ENCODE measurements at places on chromosomes 5 and 9.

DNA sequence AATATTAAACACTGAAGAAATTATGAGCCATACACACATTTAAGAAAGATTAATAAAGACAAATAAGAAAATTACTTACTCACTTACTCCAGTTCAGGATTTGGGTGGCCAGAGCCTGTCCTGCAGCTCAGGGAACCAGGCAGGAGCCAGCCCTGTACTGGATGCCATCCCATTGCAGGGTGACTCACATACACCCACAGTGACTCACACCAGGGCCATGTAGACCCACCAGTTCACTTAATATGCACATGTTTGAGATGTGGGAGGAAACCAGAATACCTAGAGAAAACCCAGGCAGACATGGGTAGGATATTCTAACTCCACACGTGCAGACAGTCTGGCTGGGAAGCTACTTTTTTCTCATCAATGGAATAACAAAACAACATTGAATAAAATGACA, 49.6 kb upstream of the ADRB2 start:
- DNase-seq = no peak

DNA sequence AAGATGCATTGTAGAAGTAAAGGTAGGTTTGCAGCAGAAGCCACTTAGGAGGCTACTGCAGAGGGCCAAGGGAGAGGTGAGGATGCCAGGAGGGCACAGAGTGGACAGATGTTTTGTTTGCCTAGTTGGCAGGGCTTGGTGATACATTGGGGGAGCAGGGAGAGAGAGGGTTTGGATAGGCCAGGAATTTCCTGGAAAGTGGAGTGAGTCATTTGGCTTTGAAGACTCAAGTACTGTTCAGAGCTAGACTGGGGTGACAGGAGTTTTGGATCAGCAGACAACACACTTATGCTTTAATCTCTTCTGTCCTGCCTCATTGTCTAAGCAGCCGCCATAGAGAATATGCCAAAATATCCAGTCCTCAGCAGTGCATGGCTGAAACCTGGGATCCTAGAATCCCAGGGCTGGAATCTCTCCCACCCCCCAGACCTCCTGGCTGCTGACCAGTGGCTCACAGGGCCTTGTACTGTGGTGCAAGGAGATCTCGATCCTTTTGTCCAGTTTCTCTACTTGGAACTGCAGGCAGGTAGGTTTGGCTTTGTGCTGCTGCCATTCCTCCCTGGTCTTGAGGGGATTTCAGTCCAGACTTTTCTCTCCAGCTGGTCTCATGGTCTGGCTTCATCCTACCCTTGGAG, 11.0 kb downstream of the TMEM268 start:
- no peak for DNase-seq

GRCh38 chr9:127523312-127523851, 72.1 kb downstream of the LRSAM1 start:
- DNase-seq = no peak

DNA sequence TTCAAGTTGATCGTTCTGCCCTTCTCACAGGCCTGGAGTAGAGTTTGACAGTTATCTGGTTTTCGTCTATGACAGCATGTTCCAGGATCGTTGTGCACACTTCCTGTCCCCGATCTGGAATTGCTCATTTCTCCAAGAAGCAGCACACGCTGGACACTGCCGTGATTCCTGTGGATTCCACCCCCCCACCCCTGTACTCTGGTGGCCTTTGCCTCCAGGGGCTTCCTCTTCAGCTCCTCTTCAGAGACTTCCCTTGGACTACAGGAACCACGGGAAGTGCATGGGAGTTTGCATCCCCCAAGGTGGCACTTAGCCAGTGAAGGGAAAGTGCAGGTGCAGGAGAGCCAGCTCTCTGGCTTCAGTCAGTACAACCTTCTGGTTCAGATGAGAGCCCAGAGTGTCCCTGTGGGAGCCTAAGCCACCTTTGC, 160.7 kb downstream of the CACNA1B start:
- no peak for DNase-seq

DNA sequence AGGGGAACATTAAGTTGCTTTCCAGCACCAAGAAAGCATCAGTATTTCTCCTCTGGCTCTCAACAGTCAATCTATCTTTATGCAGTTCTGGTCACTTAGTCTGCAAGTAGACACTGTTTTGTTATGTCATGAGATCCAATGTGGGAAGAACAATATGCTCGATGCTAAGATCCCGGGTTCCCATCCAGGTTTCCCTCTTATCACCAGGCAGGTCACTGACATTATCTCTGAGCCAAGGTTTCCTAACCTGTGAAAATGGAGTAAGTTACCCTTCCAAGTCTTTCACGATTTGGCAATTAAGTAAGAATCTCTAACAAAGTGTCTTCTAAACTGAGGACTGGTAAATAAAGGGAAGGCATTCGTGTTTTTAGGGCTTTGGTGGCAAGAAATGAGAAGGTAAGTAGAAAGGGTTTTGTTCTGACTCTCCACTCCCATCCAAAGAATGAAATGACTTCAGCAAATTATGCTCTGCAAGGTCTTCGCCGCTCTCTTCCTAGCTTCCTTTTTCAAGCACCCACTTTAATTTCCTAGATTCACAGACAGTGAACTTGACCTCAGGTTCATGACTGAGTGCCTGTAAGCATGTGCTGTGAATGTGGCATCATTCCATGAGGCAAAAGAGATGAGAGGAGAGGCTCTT, 86.4 kb downstream of the DCP2 start:
- DNase-seq = no peak

GRCh38 chr9:89382026-89382986, 64.0 kb downstream of the SECISBP2 start:
- DNase-seq = no peak

DNA sequence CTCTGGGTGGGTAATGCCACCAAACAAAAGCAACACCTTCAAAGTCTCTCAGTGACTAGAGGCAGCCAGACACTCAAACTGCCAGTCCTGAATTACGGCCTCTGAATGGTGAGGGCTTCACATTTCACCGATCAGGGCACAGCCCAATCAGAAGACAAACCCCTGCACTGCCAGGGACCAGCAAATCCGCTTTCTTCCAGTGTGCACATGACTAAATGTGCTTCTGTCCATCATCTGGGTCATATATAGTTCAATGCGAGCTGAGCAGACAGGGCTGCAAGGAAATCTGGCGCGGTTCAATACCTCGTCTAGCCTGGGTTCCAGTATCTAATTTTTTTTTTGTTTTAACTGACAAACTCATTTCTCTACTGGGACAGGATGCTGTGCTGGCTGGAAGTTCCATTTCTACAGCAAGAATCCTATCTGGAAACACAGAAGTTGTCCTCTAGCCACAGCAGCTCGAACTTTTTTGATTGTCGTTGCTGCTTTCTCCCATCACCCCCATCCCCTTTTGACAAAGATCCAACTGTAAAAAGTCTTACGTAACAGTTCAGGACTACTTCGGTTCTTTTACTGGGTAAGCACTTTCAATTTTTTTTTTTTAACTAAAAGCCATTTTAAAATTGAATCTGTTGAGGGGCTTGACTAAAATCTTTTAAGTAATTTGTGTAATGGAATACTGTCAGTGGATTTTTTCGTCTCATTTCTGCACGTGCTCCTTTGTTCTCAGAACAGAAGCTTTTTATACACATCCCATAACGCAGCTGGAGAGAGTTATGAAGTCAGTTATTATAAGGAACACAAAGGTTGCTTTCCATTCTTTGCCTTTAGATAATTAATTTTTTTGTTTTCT, 112.7 kb downstream of the NR6A1 start:
- peak; percentile 5 for DNase-seq

GRCh38 chr5:148951612-148952011, 111.2 kb downstream of the SH3TC2 start:
- DNase-seq = no peak

DNA sequence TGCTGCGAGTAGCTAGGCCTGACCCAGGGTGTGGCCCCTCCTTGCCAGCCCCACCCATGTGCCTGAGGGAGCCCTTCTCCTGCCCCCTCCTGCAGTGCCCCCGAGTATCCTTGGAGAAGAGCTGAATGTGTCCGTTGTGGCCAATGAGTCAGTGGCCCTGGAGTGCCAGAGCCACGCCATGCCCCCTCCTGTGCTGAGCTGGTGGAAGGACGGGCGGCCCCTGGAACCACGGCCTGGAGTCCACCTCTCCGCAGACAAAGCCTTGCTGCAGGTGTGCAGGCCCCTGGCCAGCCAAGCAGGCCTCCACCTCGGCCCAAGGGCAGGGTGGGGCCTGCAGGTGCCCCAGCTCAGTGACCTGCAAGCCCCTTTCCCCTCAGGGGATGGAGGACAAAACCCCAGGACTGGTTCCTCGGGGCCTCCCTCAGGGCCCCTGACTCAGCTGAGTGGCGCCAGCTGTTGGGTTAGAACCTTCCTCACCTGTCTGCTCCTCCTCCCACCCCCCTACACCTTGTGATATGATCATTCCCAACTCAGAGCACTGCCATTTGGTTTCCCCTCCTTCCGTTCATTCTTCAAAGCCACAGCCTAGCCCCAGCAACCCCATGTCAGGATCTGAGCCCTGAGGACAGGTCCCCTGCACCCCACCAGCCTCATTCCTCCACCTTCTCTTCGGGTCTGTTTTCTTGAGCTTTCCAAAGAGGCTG, 80.0 kb upstream of the ASS1 start:
- DNase-seq = no peak

DNA sequence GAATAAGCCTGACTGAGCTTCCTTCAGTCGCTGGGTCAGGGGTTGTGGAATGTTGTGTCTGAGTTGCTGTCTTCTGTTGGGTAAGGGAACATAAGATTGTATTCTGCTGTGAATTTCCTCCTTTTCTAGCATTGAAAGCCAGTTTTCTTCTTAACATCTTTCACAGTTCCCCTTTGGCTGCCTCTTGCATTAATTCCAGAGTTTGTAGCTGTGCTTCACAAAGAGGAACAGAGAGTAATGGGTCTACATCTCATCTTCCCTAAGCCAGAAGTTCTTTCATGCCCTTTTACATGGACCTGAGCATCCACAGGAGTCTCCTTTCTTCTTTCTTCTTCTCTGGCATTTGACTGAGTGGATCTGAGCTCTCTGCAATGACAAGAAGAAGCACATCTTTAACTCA, 686.8 kb downstream of the KCTD16 start:
- no peak for DNase-seq

GRCh38 chr9:456365-456764, 241.7 kb downstream of the DOCK8 start:
- DNase-seq = no peak

DNA sequence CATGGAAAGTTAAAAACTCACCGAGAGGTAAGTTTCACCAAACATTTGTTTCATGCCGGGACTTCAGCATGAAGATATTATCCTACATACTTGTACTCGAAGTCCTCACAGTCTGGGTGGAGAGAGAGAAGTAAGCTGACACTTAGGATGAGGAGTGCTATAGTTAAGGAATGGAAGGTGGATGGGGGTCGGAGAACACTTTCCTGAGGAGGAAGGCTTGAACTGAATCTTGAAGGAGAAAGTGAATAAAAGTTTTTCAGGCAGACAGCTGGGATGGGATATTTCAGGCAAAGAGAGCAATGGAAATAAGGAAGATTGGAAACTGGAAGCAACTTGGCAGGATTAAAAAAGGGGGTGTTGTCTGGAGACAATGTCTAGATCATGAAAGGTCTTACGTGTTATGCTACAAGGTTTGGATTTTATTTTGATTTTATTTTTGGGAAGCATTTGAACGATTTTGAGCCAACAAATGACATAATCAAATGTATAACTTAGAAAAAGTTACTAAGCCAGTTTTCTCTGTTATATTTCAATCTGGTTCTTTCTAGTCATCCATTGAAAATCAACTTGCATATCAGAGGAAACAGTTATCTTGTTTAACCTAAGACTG, 167.1 kb downstream of the PAM start:
- no peak for DNase-seq

DNA sequence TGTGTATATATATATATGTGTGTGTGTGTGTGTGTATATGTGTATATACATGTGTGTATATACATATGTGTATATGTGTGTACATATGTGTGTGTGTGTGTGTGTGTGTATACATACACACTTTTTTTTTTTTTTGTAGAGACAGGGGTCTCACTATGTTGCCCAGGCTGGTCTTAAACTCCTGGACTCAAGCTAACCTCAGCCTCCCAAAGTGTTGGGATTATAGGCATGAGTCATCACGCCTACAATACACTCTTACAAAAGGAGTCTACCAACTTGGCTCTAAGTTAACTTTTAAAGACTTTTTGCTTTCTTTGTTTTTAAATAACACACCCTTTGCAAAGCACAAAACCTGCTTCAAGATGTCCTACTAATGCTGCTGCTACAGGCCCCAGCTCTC, 2.1 kb downstream of the C9orf78 start:
- DNase-seq = no peak
